ENCODE measurements at places on chromosomes 2 and 18.

GRCh38 chr2:144454466-144455287 lies 65.2 kb downstream of the ZEB2 start:
- DNase-seq: no peak

DNA sequence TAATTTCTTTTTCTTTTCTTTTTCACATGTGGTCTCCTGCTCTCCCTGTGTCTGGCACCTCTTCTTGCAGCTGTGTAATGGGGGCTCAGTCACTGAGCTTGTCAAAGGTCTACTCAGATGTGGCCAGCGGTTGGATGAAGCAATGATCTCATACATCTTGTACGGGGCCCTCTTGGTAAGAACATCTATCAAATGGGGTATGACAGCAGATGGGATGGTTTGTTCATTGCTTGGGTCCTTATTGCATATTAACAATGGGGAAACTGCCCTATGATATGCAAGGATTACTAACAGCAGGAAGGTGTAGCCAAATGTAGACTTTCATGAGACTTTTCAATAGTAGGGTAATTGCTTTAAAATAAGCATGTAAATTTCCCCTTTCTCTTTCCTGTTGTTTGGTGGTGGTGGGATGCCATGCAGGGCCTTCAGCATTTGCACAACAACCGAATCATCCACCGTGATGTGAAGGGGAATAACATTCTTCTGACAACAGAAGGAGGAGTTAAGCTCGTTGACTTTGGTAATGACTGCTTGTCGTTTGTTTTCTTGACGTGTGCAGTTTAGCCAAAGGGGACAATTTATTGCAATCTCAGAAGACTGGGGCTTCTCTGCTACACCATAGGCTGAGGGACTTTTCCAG lies 36.5 kb downstream of the MYO3B start:
- no peak for DNase-seq

DNA sequence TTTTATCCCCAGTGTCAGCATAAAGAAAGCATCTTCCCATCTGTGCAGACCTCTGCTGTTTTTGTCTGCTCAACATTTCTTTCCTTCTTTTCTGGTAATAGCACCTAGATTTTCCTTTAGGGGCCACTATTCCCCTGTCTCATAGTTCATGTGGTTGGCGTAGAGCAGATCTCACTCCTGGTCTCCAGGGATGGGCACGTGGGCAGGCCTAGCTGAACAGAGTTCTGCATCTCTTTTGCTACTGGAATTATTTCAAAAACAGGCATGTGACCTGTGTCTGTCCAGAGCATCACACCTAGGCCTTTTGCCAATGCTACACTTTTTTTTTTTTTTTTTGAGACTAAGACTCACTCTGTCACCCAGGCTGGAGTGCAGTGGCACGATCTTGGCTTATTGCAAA lies 17.7 kb upstream of the ICOS start:
- DNase-seq: no peak

DNA sequence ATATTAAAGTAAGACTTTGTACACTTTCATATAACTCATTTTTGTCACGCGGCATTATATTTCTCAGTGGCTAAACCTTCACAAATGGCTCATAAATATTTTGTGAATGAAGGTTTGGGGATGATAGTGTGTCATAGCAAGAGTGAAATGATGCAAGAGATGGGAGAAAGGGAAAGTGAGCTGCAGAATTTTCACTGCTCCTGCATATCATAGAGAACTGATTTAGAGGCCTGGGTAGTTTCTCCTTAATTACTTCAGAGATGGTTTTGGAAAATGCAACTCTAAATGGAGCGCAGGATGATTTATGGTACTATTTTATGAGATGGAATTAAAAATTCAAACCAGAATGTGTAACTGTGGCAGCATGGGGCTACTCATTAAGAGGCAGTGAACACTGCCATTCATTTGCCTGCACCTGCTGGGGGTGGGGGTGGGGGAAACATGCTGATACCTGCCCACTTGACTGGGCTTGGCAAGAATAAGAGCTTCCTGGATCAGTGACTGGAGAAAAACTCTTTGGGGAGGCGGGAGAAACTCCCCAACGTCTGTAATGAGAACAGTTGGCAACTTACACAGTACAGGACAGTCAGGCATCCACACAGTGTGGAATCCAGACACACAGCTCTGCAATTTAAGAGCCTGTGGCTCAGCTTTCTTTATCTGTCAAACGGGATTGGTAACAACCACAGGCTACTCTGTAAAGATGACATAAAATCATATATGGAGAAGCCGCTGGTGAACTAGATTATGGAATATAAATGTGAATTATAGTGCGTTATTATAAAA lies 941.9 kb downstream of the SLC4A3 start:
- DNase-seq: no peak

- DNase-seq: no peak
These were observed 74.9 kb downstream of the ATL2 start for GRCh38 chr2:38301969-38302702.

DNA sequence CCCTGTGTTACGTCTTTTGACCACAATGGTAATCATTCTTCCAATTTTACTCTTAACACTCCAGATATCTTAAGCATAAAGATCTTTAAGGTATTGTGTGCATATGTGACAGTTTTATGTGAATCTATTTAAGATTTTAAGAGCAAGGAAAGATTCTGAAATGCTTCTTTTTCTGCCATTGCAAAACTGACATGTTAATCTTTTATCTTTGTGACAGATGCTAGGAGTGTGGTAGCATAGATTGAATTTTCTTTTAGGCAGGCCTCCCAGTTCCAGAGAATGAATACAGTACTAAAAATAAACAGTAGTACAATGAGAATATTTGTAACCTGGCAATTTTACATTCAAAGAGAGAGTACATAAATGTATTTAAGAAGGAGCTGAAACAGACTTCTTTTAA lies 232.5 kb upstream of the ZSWIM2 start:
- DNase-seq: no peak

DNA sequence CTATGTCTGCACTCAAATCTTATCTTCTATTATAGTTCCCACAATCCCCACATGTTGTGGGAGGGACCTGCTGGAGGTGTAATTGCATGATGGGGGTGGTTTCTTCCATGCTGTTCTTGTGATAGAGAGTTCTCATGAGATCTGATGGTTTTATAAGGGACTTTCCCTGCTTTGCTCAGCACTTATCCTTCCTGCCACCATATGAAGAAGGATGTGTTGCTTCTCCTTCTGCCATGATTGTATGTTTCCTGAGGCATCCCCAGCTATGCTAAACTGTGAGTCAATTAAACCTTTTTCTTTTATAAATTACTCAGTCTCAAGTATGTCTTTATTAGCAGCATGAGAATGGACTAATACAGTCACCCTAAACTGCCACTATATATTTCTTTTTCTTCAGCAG lies 79.1 kb downstream of the SH3YL1 start:
- no peak for DNase-seq

GRCh38 chr2:212811036-212811805 lies 272.6 kb upstream of the ERBB4 start:
- DNase-seq: no peak

- no peak for DNase-seq
These were observed 536.7 kb downstream of the TNS1 start for GRCh38 chr2:217466104-217466503.

- DNase-seq: no peak
These were observed 2.5 kb downstream of the APLF start for GRCh38 chr2:68469935-68470334.

DNA sequence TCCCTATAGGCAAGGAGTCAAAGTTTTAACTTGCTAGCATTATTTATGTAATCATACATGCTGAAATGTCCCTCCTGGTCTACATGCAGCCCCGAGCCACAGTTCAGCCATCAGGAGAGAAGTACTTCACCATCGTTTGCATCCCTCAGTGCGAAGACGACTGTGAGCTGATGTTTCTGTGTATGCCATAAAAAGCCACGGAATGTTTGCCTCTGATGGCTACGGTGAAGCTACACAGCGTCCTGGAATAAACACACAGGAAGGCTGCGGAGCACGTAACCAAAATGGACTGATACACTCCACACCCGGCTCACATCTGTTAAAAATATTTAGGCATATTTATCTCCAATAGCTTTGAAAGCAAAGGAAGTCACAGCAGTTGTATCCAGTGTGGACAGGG lies 4.3 kb upstream of the SALL3 start:
- DNase-seq: no peak

DNA sequence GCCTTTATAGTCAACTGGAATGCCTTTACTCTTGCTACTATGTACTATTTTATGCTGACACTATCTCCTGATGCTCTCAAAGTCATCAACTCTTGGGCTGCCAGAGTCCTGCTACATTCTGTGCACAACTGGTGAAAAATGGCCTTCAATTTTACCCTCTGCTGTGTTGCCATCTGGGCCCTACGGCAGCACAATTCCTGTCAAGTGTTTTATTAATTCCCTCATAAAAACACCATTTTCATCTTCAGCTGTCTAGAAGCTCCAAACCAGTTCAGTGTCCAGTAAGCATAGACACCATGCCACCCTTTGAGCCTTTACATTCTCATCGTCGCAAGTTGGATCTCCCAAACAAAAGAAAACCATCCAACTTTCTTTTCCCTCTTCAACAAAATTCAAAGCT lies 26.5 kb downstream of the CALCRL start:
- no peak for DNase-seq

DNA sequence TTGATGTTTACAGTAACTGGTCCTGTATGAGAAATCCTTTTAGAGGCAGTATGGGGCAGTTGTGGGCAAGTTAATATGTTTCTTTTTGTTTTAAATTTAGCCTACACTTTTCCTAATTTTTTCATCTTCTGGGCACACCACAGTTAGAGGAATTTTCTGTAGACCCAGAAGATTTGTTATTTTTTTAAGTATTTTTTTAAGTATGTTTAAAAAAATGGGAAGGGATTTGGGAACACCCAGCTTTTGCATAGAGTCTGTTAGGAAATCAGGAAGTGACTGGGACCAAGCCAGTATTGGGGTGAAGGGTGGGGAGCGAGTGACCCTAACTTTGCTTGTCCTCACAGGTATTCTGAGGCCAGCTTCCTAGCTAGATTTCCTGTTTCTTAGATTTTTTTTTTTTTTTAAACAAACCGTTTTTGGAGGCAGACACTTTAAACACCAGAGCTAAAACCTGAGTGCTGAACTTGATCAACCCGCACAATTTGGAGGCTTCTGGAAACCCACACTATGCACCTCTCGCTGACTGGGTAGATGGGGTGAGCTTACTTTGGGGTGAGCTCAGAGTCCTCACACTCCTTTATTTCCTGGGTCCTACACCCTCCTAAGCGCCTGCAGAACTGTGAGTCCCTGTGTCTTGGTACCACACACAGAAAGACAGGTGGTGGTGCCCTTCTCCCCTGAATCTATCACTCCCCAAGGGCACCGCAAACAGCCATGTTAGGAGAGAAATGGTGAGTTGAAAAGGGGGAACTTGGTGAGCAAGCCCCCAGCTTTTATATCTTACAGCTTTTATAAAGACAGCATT lies 5.2 kb downstream of the GATA6 start:
- no peak for DNase-seq

GRCh38 chr2:209872675-209873074 lies 101.0 kb downstream of the UNC80 start:
- DNase-seq: no peak

GRCh38 chr2:133791191-133791590 lies 222.9 kb upstream of the NCKAP5 start:
- no peak for DNase-seq

DNA sequence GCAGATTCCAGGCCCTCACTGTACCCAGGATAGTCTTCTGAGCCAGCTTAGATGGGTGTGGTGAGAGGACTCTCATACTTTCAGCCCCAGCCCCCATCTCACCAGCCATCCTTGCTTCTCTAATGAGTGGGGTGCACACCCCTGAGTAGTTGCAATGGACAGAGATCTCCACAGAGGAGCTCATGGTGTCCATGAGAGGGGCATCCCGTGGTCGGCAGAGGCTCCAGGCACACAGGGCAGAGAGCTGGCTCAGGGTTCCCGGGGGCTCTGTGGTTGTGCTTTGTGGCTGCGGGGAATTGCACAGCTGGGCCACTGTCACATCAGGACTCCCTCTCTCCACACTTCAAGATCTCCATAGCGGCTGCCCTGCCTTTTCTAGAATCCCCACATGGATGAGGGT lies 226.0 kb upstream of the PXDN start:
- no peak for DNase-seq

DNA sequence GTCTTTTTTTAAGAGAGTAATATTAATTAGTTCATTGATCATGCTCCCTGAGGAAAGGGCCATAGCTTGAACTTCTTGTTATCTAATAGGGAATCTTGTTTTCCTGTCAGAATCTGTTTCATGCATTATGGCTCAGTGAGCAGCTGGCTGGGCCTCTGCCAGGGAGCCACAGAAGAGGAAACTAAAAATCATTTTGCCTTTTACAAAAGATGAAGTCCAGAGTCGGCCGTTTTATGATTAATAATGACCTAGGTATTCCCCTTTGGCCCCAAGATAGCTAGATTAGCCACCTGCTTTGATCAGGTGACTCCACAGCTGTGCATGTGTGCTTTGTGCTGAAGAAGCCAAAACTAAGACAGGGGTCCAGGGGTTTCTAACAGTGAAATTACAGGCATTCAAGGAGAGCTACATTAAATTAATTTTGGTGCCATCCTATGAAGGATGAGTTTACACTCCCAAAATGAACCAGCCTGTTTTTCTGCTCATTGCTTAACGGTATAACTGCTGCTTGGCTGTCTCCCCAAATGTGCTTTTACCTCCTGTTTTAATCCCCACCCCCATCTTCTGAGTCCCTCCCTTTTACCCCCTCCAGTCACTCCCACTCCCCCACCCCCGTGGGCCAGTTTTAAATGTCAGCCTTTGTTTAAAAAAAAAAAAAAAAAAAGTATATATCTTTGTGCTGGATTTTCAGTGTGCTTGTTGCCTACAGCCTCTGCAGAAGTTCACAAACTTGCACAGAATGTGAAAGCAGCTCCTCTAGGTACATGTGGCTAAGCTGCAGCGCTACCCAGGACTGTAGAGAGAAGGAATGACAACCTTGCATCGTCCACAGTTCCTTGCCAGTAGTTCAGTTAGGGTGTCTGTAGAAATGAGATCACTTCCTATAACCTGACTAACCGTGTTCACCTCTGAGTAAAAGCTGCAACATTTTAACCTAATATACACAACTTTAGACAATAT lies 93.1 kb downstream of the CABLES1 start:
- no peak for DNase-seq

DNA sequence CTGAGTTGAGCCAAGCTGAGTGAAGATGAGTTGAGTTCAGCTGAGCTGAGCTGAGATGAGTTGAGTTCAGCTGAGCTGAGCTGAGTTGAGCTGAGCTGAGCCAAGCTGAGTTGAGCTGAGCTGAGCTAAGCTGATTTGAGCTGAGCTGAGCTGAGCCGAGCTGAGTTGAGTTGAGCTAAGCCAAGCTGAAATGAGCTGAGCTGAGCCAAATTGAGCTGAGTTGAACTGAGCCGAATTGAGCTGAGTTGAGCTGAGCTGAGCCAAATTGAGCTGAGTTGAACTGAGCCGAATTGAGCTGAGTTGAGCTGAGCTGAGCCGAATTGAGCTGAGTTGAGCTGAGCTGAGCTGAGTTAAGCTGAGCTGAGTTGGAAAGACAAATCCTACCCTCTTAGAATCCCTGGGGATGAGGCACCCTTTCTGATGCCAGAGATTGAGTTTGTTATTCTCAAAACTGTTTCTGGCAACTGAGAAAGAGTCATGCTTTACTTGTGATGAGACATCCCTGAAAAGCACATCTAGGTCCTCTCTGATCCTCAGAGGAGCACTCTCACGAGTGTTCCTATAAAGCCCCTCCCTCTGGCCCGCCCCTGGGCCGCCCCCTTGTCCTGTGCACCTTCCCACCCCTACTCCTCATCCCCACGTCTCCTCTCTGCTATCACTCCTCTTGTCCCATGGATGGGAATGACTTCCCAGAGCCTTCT lies 116.5 kb downstream of the MCFD2 start:
- DNase-seq: no peak
